ENCODE measurements at places on chromosomes 5 and 9.

DNA sequence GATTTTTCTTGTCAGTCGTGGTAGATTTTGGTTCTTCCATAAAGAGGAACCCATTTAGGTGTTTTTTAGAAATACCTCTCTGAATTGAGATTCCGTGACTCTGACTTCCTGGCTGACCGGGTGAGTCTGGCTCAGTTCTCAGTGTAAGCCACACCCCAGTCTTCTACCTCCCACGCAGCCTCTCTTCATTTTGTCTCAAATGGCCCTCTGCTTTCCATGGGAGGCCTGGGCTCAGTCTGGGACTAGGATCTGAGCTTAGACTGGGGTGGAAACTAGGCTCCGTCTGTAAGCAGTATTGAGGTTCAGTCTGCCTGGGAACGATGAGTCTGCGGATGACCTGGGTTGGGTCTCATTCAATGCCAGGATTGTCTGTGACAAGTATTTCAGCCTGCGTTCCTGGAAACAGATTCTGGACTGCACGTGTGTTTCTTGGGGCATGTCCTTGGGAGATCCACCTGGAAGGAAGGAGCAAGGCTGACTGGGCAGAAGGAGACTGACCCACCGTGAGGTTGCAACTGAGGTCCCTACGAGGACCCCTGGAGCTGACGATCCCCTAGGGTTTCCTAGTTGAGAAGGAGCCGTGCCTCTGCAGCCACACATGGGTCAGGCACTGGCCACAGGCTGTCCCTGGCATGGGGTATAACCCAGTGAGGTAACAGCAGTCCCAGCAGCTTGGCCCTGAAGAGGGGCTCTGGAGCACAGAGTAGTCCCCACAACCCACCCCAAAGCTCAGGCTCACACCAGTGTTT is 12.4 kb upstream of the CRB2 start:
- DNase-seq = no peak

DNA sequence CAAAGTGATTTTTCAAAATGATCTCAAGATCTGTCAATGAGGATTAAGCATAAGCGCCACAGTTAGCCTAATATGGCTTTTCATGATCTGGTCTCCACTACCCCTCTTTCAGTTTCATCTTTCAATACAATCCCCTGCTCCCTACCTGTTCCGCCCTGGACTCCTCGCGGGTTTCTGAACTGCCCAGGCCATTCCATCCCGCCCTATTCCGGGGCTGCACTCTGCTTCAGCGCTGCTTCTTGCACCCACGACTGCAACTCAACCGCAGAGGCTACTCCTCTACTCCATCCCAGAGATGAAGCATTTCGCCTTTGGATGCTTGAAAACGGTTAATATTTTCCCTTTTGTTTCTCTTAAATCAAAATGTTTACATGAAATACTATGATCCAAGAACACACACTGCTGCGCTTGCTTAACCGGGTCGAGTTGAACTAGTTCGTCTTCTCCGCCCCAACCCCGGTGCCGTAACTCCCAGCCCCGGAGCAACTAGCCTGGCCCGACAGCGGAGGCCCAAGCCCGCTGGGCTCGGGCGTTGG is 716 bp upstream of the OTULIN start:
- DNase-seq = no peak

GRCh38 chr9:76756268-76756640 is 8.0 kb upstream of the PCA3 start:
- no peak for DNase-seq

GRCh38 chr9:69090946-69091345 is 55.4 kb downstream of the FXN start:
- DNase-seq = no peak

DNA sequence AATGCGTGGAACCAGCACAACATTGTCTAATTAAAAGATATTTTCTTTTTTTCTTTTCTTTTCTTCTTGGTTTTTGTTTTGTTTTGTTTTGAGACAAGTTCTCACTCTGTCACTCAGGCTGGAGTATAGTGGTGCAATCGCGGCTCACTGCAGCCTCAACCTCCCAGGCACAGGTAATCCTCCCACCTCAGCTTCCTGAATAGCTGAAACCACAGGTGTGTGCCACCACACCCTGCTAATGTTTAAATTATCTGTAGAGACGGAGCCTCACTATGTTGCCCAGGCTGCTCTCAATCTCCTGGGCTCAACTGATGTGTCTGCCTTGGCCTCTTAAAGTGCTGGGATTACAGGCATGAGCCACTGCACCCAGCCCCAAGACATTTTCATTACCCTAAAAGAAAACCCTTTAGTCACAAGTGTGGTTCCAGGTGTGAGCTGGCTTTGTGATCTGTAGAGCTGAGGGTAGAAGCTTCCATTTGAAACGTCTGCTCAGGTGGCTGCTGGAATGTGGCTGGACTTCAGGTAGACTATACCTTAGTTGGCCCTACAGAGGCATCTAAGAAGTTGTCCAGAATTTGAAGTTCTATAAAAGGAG is 19.1 kb upstream of the NEK6 start:
- no peak for DNase-seq

GRCh38 chr9:19976226-19976625 is 187.4 kb upstream of the SLC24A2 start:
- no peak for DNase-seq

DNA sequence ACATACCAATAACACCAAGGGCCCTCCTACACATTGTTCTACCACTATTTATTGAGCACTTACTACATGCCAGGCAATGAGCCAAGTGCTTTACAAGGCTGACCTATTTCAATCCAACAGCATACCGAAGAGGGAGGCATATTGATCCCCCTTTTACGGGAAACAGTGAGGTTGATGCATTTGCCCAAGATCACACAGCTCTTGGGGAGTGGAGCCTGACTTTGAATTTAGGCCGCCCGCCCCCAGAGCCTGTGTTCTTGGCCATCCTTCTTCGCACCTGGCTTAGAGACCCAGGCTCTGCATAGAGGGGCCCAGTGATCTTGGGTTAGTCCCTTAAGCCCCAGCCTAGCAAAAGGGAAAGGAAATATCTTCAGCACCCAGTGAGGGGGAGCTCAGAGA is 158.1 kb upstream of the IER5L start:
- DNase-seq = no peak

- no peak for DNase-seq
These were observed 3.3 kb upstream of the PBX3 start for GRCh38 chr9:125743682-125744428.

GRCh38 chr5:93596310-93596675 is 13.3 kb downstream of the NR2F1 start:
- no peak for DNase-seq

GRCh38 chr9:130366888-130367550 is 77.7 kb upstream of the ASS1 start:
- no peak for DNase-seq

GRCh38 chr9:83065233-83065632 is 2.3 kb upstream of the RASEF start:
- no peak for DNase-seq

DNA sequence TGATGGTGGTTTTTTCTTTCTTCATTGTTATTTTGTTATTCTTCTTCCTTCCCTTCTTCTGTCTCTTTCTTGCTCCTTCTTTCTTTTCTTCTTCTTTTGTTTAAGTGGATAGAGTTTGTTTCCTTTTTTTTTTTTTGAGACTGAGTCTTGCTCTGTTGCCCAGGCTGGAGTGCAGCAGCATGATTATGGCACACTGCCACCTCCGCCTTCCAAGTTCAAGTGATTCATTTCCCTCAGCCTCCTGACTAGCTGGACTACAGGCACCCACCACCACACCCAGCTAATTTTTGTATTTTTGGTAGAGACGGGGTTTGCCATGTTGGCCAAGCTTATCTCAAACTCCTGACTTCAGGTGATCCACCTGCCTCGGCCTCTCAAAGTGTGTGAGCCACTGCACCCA is 40.3 kb downstream of the JAK2 start:
- peak; percentile 28 for DNase-seq

DNA sequence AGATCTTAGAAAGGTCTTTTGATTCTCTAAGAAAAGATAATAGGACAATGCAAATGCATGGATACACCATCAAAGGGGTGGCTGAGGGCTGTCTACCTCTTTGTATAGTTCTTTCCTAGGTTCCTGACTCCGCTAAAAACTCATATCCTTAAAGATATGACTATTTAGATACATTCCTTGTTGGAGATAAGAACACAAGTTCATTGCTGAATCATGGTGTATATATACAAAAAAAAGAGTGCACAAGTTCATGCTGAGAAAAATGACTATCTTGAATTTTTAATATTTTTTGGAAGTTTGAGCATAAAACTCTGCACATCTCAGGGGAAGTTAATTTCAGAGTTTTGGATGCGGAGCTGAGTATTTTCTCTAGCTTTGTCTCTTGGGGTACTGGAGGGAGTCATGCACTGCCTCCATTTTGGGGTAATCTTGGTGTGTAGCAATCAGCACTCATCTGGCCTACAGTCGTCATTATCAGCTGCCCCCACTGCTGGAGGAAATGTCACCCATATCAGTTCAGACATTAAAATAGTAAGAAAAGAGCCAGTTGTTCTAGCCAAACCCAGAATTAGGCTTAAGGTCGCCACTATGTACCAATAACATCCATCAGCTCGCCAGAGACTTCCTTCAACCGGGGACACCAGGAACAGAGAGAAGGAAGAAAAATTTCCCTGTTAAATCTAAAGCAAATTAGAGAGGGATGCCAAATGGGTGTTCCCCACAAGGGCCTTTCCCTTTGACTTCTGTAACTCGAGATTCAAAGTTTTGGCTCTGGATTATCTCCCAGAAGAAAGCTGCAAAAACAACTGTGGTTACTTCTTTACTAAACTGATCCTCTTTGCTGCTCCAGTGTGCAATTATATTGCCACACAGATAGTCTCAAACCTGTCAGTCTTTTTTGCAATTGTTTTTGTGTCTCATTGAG is 49.0 kb downstream of the PTTG1 start:
- DNase-seq = no peak

DNA sequence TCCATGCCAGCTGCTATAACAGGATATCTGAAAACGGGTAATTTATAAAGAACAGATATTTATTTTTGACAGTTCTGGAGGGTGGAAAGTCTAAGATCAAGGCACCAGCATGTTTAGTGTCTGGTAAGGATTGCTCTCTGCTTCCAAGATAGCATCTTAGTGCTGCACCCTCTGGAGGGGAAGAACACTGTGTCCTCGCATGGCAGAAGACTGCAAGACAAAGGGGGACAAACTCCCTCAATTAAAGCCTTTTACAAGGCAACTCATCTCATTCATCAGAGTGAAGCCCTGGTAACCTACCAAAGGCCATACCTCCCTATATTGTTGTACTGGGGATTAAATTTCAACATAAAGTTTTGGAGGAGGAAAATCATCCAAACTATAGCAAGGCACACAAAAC is 298.9 kb upstream of the EDIL3 start:
- no peak for DNase-seq

DNA sequence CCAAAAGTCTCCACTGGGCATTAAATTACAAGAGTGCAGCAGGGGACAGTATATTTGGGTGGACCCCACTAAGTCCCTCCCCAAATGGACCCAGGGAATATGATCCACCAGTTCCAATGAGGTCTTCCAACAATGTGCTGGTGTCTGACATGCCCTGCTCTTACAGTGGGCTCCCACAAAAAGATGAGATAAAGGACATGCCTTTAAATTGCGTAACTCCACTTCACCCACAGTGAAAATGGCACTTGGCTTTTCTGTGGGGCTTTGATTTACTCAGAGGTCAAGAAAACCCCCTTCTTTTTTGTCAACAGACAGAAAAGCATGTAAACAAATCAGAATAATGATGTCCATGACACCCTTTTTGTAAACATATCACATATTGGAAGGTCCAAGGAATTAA is 336.5 kb downstream of the EBF1 start:
- no peak for DNase-seq

- no peak for DNase-seq
These were observed 41.7 kb downstream of the TMEM161B start for GRCh38 chr5:88226881-88227450.

DNA sequence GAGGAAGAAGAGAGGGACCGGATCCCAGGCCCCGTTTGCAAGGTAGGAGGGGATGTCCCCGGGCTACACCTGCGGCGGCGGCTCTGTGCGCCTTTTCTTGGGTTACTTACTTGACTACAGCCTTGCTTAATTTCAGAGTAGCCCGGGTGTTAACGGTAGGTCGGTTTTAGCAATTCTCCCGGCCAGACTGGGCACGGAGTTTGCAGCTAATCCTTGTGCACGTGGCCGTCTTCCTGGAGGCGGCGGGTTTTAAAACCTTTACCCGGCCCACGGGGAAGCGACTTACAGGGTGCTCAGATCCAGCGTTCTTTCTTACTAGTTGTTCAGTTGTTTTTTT is 313 bp downstream of the BRIX1 start:
- no peak for DNase-seq

- no peak for DNase-seq
These were observed 72.7 kb downstream of the KCNN2 start for GRCh38 chr5:114434396-114435219.

DNA sequence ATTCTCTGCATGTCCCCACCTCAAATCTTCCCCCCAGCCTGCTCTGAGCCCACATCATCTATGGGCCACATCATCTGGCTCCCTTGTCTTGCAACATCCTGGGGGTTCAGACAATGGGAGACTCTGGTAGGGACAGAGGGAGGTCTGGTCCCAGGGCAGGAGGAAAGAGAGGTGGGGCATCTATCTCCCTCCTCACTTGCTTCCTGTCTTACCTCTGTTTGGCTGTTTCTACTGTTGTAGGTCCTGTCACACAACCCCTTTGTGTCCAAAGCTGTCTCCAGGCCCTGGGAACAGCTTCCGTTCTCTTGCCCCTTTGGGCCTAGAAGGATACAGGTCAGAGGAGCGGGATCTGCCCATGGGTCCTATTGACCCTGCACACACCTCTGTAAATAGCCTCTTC is 227.2 kb downstream of the NSG2 start:
- no peak for DNase-seq

DNA sequence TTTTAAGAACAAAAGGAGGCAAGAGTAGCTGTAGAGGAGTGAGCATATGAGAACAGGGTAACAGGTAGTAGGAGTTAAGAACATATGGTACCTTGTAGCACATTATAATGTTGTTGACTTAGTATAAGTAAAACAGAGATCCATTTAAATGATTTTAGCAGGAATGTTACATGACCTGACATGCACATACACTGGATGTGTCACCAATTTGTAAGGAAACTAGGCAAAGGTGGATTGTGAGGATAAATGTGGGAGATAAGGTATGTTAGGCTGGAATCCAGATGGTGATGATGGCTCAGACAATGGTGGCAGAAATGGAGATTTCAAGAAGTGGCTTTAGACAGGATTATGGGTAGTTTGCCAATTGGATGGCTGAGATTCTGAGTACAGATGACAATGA is 443.1 kb upstream of the DAB2 start:
- DNase-seq = no peak

GRCh38 chr5:155735388-155735787 is 591.6 kb upstream of the SGCD start:
- peak; percentile 58 for DNase-seq

- no peak for DNase-seq
These were observed 160.7 kb downstream of the KCTD16 start for GRCh38 chr5:144331361-144331760.

Measured in left cardiac atrium (tissue), 4 donors.